ENCODE measurements at places on chromosomes 1 and 21. TPM values are rescaled to one million over a fixed set of nuclear protein-coding genes. Genes with fewer than 3 reads are reported as not detected.

DNA sequence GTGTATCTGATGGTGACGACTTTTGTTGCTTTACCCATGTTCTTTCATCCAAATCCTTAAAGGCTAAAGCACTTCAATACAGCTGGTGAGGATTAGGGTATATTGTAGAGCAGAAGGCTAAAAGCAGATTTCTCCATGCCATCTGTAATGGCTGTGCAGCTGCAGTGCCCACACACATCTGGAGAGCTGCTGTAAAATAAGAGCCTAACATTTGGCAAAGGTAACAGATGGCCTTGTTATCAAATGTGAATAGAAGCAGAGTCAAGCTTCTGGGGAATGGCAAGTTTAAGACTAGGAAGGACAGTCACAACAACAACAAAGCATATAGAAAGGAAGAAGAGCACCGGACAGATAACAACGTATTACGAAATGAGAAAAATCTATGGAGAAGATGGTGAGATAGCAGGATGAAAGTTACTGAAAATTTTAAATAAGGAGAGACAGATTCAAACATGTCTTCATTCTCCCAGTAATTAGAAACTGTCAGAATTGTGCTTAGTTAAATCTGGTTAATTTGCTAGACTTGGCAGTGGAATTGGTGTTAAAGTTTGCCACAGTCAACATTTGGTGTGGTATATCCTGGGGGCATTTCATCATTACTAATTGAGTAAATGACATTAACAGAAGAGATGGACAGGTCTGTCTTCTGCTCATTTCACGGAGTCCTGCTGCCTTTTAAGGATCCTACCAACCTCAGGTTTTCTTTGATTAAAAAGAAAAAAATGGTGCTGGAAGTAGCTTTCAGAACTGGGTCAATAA lies 1093.2 kb downstream of the ADGRL2 start:
- DNase-seq, result no peak

GRCh38 chr1:29342351-29342750 lies 106.0 kb downstream of the PTPRU start:
- no peak for DNase-seq

GRCh38 chr1:223622132-223622842 lies 43.2 kb downstream of the CAPN8 start:
- DNase-seq, result peak; percentile 77

DNA sequence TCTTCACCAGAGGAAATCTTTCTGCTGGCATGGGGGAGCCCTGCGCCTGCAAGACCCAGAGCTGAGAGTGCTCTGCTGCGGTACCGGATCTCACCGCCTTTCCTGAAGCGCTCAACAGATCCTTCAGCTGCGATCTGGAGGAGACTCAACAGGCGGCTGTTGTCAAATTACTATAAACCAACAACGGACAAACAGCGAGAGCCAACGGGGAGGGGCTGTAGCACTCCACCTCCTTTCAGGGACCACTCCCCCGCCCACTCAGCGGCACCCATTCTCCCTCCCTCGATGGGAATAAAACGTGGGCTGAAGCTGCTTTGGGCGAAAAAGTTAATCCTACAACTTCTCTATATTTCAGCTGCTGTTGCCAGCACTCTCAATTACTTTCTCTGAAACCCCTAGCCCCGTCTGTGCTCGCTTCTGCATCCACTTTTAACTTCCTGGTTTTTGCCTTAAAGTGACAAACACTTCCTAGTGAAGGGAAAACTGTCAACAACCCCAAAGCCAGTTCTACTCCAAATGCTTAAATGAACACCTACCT lies at the start of gene FMO5:
Gene FMO5, minus strand, starts transcription at position 147 of the 538 bp plus-strand sequence. CDS start 310 bp downstream, outside the sequence.
- DNase-seq, result no peak

The NPHS2 gene
- total RNA-seq, result not detected

Data from HepG2 (cell line).